ENCODE measurements at places on chromosomes 3 and 15.

DNA sequence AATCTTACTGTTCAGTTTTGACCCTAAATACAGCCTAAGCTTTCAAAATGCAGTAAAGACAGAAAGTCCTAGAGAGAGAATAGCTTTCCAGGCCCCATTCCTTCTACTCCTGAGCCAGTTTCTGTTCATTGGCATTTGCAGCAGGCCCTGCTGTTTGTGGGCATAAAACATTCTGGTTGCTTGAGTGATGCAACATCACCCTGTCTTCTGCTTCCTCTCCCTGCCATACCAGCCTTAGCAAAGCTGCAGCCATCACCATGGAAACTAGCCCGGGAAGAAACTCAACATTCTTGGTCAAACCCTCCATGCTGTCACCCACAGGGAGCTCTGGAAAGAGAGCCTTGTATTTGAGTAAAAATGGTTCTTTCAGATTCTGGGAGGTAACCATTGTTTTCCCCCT lies 325.7 kb downstream of the MAGI1 start:
- DNase-seq: no peak

GRCh38 chr3:29456901-29457300 lies 176.0 kb downstream of the RBMS3 start:
- no peak for DNase-seq

- no peak for DNase-seq
Observed at GRCh38 chr3:34000301-34000700, 201.9 kb downstream of the PDCD6IP start.

DNA sequence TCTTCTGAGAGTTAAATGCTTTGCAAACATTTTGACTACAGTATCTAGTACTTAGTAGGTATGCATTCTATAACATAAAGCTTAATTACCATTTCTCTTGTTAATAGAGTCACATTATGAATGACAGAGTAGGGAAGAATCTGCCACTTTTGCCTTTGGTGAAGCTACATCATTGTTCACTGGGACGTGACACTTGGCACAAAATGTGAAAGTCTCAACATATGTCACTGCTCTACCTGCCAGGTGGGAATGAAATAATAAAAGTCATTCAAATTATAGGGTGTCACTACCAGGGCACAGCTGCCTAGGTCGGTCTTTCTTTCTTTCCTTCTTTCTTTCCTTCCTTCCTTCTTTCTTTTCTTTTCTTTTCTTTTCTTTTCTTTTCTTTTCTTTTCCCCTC lies 17.6 kb downstream of the GPR87 start:
- DNase-seq: no peak

DNA sequence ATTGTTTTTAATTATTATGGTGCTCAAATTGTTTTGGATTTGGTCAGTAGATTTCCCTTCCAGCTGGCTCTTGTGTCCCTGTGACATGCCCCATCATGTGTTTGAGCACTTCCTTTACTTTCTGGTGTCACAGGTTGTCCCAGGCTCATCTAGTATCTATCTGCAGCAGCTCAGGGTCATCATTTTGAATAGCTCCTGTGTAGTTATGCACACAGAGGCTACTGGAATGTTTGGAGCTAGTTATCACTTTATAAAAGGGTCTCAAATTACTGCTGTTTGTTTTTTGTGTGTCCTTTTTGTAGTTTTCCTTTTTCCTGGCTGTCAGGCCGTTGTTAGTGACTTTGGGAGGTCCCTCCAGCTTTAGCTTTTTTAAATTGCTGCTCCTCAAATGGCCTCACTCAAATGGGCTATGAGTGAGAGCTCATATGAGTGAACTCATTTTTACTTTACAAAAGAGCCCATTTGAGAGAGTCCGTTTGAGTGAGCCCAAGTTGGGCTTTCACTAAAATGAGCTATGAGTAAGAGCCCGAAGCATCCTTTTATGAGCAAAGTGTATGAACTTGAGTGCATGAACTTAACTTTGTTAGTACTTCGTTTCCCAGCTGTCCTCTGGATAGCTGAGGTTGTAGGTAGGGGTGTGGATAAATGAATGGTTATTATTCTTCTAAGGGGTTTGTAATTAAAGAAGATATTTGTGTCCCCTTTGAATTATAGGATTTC lies 43.8 kb downstream of the SQOR start:
- no peak for DNase-seq

- no peak for DNase-seq
Observed at GRCh38 chr3:52195823-52196331, 2.1 kb upstream of the ALAS1 start.

DNA sequence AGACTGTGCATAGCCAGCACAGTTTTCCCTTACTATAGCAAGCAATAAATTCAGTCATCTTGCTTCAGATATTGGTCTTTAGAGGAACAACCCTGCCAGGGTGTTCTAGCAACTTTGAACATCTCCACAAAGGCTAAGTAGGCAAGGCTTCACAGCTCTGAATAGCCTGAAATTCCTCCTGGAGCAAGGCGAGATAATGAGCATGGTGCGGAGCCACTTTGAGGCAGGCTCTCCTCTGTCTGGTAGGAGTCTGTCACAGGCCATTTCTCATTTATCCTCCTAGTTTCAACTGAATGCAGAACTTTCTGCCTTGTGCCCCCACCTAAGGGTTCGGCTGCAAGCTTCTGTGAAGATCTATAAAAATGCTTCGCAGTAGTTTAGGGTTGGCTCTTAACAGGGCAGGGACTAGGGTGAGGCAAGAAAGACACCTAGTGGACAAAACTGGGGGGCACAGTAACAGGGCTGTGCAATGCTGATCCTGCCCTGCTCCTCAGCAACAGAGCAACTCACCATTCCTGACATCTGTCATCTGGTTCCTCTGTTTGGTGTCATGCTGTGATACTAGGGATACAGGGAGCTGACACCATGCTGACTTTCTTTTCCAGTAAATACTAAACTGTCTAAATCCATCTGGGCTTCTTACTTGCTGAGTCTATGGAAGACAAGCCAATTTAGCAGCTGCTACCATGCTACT lies 16.6 kb upstream of the EHHADH start:
- no peak for DNase-seq

- no peak for DNase-seq
Observed at GRCh38 chr3:169666076-169666375, 2.5 kb upstream of the MECOM start.

All from activated gamma-delta T cell (primary cell).